ENCODE measurements at places on chromosomes 11 and 22.
A peak's percentile ranks its signal among the peaks of the same experiment; 100 is the strongest.

- no peak for DNase-seq
Measured at GRCh38 chr11:67286621-67287333, 2.3 kb upstream of the ANKRD13D start.

DNA sequence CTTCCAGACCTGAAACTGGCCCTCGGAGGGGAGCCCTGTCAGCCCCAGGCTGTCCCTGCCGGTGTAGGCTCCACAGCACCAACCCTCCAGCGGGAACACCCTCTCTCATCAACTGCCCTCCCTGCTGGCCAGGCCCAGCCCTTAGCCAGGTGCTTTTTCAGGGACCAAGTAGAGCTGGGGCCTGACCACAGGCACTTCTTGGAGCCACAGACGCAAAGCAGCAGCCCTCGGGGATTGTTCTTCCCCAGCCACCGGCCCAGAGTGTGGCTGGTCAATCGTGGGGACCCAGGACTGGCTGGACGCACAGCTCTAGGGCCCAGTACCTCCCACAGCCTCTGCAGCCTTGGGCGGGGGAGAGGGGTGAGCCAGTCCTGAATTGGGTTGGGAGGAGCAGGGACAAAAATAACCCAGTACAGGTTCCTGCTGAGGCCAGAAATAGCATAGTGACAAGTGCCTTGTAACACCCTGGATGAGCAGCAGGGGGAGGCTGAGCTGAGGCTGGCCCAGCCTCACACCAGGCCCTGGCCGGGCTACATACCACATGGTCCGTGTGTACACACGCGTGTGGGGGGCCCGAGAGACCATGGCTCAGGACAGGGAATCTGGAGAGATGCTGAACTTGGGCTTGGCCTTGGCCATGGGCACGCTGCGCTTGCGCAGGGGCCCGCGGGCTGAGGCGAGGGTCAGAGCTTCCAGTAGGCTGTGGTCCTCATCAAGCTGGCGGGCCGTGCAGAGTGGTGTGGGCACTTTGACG is 2.0 kb downstream of the KCNJ11 start:
- DNase-seq, result no peak

- no peak for DNase-seq
Measured at GRCh38 chr11:60077216-60077817, 11.1 kb upstream of the MS4A2 start.

GRCh38 chr11:117780456-117780855 is 16.6 kb downstream of the DSCAML1 start:
- no peak for DNase-seq

DNA sequence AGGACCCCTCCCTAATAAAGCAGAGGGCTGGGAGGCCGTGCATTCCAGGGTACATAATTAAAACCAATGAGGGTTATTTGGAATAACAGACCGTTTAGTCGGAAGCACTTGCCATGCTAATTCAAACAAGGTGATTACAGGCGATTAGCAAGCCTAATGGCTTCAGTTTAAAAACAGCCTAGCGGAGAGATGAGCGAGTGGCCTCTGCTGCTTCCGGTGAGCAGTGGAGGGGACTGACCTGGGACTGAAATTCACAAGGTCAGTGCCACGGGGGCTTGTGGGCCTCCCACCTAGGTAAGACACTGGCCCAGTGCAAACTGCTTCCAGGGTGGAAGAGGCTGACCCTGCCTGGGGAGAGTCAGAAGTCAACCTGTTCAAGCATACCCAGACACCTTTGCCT is 56.8 kb upstream of the ALX4 start:
- DNase-seq, result no peak

DNA sequence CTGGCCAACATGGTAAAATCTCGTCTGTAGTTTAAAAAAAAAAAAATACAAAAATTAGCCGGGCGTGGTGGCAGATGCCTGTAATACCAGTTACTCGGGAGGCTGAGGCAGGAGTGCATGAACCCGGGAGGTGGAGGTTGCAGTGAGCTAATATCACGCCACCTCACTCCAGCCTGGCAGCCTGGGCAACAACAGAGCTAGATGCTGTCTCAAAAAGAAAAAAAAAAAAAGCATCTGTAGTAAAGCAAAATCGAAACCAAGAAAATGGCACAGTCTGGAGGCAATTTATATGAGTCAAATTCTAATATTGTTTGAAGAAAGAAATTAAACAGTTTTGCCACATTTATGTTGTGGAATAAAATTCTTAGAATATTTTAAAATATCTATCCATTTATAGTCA is 365.0 kb upstream of the CHORDC1 start:
- no peak for DNase-seq

GRCh38 chr22:22431271-22432220 is 77.0 kb downstream of the ZNF280B start:
- peak; percentile 70 for DNase-seq

GRCh38 chr11:102410382-102410784 is 42.2 kb downstream of the TMEM123 start:
- DNase-seq, result no peak
